Activated CD8-positive, alpha-beta memory T cell treated with anti-CD3 and anti-CD28 coated beads, Interleukin-2, amount 10 ng/mL, durations not matched to agents 7 days and 5 days (primary cell): ENCODE measurements at places on chromosomes 6 and 20.

- H3K4me3 ChIP-seq = no peak overlapping the region
- peaks cover 39% of the 10 kb centered on the region for H3K36me3 ChIP-seq
- H3K4me1 ChIP-seq = peaks cover 74% of the 10 kb centered on the region
- no peaks in the 10 kb centered on the region for H3K27me3 ChIP-seq
- DNase-seq = no peak
- H3K27ac ChIP-seq = peak overlapping the region; percentile 77
These were observed 98.5 kb downstream of the PRDM1 start for GRCh38 chr6:106184629-106185028.

DNA sequence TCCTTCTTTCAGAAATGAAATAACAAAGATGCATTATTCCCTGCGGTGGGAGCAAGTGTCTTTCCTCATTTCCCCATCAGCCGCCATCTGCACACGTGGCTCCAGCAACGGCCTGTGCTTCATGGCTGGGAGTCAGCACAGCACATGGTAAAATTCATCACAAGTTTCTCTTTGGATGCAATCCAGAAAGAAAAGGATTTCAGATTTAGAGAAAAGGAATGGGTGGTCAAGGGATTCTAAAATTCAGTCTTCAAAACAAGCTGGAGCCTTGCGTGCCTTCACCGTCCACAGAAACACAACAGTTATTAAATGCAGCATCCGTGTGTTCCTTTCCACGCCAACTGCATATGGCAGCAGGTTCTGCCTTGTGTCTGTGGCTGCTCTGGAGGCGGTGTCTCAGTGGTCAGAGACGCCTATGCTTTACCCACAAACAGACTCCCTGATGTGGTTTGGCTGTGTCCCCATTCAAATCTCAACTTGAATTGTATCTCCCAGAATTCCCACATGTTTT is 107.6 kb downstream of the THBS2 start:
- no peaks in the 10 kb centered on the region for H3K36me3 ChIP-seq
- no peaks in the 10 kb centered on the region for H3K4me1 ChIP-seq
- DNase-seq = peak; percentile 31

DNA sequence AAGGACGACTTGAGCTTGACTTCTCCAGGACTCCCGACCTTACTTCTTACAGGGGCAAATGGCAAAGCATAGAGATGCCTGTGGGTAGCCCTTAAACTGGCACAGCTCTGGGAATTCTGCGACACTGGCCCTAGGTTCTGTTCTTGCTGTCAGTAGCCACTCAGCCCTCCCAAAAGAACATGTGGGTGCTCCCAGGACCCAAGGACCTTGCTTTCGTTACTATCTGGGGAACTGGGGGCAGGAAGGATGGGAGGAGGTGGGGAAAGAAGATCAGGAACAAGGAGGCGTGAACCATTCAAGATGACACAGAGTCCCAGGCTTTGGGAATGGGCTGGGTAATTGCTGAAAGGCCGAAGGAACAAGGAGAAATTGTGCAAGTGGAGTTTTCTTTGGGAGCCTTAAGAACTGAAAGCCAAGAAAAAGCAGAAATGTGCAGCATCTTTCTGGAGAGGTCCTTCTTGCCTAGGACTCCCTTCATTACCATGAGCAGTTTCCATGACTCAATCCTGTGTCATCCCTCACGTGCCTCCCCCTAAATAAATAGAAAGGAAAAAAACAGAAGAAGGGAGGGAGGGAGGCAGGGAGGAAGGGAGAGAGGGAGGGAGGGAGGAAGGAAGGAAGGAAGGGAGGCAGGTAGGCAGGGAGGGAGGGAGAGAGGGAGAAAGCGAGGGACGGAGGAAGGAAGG is 284.6 kb upstream of the FOXQ1 start:
- no peak overlapping the region for H3K27ac ChIP-seq
- H3K36me3 ChIP-seq = no peaks in the 10 kb centered on the region
- DNase-seq = no peak
- H3K4me3 ChIP-seq = no peak overlapping the region

- no peaks in the 10 kb centered on the region for H3K27me3 ChIP-seq
- peaks cover 33% of the 10 kb centered on the region for H3K4me1 ChIP-seq
- no peak overlapping the region for H3K4me3 ChIP-seq
- peak overlapping the region; percentile 90 for H3K27ac ChIP-seq
- no peak for DNase-seq
These were observed 38.2 kb downstream of the NOX3 start for GRCh38 chr6:155417454-155417853.

DNA sequence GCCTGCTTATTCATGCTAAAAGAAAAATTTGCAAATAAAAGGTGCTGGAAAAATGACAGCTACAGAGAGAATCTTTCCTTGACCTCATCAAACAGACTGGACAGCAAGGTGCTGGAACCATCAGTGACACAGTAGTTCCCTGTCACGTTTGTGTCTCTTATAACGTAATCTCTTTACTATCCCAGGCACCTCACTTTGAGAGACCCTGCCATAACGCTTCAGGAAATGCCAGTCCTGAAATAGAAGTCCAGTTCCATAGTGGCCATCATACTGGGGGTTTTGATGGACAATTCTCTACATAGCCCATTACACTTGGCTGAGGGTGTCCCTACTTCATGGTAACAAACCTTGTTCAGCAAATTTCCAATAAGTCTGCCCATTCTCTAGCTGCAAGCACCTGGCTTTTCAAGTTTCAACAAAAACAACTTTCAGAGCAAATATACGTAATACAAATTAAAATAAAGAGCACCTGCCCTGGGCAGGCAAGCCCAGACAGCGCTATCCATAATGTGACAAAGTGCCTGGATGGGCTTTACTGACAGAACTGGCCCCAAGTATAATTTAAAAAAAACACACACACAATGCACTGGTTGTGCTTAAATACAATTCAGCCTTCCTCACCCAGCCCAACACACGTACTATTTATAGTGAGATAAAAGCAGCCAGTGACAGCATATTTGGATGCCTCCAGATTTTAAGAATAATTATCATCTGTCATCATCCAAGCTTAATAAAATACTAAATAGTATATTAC is 38.7 kb downstream of the CNKSR3 start:
- H3K36me3 ChIP-seq = no peaks in the 10 kb centered on the region
- no peaks in the 10 kb centered on the region for H3K4me1 ChIP-seq
- no peak overlapping the region for H3K4me3 ChIP-seq

DNA sequence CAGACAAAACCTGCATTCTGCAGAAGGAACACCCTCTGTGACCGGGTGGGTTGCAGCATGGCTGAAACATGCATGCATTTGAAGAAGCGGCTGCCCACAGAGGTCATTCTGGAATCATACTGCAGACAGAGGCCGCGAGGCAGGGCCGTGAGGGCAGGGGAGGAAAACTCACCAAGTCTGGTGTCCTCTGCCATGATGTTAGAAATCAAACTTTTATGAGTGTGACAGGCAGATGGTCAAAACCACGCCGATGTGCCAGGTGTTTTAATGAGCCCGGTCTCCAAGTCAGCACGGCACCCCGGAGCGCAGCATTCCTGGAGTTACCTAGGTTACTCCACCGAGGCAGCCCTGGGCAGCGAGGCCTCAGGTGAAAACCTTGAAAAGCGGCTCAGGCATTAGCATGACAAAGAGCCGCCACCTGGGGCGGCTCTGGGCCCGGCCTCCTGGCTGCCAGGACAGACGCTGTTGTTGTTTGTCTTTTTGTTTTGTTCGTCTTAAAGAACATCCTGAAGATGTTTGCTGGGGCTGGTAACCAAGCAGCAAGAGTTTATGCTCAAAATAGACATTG is 255.6 kb downstream of the ERMARD start:
- no peak overlapping the region for H3K4me3 ChIP-seq
- DNase-seq = peak; percentile 28
- no peak overlapping the region for H3K27ac ChIP-seq
- H3K36me3 ChIP-seq = peaks cover 16% of the 10 kb centered on the region
- peaks cover 7% of the 10 kb centered on the region for H3K27me3 ChIP-seq
- H3K4me1 ChIP-seq = no peaks in the 10 kb centered on the region

- H3K4me1 ChIP-seq = no peaks in the 10 kb centered on the region
- no peak overlapping the region for H3K27ac ChIP-seq
- H3K4me3 ChIP-seq = no peak overlapping the region
These were observed 101.5 kb upstream of the ISM1 start for GRCh38 chr20:13119583-13119982.

- H3K4me3 ChIP-seq = no peak overlapping the region
- no peaks in the 10 kb centered on the region for H3K36me3 ChIP-seq
- peaks cover 24% of the 10 kb centered on the region for H3K4me1 ChIP-seq
These were observed 35.5 kb downstream of the SESN1 start for GRCh38 chr6:109059153-109059552.

DNA sequence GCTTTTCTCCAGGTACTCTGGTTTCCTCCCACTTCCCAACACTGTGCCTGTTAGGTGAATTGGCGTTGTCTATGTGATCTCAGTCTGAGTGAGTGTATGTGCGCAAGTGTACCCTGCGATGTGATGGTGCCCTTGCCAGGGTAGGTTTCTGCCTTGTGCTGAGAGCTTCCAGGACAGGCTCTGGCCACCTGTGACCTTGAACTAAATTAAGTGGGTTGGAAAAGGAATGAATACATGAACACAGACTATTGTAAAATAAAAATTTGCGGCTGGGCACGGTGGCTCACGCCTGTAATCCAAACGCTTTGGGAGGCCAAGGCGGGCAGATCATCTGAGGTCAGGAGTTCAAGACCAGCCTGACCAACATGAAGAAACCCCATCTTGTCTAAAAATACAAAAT is 678.0 kb downstream of the DHX35 start:
- H3K27ac ChIP-seq = no peak overlapping the region
- no peak for DNase-seq
- H3K4me3 ChIP-seq = no peak overlapping the region
- no peaks in the 10 kb centered on the region for H3K36me3 ChIP-seq
- no peaks in the 10 kb centered on the region for H3K4me1 ChIP-seq
- no peaks in the 10 kb centered on the region for H3K27me3 ChIP-seq
